Right hindlimb (tissue), 1 donor: ENCODE measurements at places on chromosomes 7 and 10.

DNA sequence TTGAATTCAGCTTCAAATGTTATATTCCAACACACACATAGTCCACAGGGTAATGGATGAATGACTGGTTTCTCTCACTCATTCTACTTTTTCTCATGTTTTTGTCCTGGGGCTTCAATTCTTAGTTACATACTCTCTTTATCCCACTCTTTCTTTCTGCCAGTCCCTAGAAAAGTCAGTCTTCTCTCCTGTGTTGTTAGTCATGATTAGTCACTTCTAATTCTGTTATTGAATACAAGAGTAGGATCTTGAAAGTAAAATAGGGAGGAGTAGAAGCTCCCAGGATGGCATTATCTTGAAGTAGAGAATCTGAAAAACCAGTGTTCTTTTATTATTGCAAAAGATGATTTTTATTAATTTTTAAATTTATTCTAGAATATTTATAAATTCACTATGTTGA lies 45.5 kb upstream of the CALCR start:
- DNase-seq, result no peak

GRCh38 chr10:70564901-70565351 lies 37.6 kb downstream of the PRF1 start:
- no peak for DNase-seq

DNA sequence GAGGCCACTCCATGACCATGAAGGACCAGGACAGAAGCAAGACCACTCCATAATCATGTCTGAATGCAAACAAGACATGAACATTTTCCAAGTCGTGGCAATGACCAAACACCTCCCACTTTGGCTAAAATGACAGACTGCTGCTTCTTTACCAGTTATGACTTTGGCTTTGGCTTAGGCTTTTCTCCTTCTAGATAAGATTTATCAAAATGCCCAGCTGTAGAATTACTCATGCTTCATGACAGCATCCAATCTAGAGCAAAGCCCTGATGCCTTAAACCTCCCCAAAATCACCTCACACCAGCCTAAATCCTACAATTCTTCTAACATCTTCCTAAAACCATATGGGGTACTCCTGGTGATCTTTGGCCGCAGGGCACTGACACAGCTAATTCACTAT lies 102.1 kb downstream of the VPS41 start:
- no peak for DNase-seq

GRCh38 chr7:110534241-110534931 lies 556.5 kb upstream of the LRRN3 start:
- no peak for DNase-seq

- DNase-seq, result no peak
These were observed 252.7 kb upstream of the MBL2 start for GRCh38 chr10:53025172-53025711.

DNA sequence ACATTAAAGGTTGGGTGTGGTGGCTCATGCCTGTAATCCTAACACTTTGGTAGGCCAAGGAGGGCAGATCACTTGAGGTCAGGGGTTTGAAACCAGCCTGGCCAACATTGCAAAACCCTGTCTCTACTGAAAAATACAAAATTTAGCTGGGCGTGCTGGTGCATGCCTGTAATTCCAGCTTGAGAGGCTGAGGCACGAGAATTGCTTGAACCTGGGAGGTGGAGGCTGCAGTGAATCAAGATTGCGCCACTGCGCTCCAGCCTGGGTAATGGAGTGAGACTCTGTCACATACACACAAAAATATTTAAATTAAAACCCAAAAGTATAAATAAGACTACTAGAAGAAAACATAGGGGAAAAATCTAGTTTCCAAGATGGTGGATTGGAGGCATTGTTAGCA lies 41.9 kb upstream of the CDK13 start:
- no peak for DNase-seq

DNA sequence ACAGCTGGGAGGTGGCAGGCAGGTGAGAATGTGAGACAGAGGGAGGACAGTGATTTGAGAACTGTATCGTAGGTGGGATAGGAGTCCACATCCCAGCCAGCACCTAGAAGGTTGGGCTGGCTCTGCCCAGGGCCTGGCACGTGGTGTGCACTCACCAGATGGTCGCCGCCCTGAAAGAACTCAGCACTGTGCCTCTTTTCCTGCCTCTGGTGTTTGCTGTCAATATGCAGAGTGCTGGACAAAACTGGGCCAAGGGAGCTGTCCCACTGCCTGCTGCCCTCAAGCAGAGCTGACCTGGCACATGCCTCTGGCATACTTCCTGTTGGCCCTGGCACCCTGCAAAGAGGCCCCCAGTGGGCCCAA lies 36.8 kb downstream of the CHST3 start:
- DNase-seq, result peak; percentile 38

DNA sequence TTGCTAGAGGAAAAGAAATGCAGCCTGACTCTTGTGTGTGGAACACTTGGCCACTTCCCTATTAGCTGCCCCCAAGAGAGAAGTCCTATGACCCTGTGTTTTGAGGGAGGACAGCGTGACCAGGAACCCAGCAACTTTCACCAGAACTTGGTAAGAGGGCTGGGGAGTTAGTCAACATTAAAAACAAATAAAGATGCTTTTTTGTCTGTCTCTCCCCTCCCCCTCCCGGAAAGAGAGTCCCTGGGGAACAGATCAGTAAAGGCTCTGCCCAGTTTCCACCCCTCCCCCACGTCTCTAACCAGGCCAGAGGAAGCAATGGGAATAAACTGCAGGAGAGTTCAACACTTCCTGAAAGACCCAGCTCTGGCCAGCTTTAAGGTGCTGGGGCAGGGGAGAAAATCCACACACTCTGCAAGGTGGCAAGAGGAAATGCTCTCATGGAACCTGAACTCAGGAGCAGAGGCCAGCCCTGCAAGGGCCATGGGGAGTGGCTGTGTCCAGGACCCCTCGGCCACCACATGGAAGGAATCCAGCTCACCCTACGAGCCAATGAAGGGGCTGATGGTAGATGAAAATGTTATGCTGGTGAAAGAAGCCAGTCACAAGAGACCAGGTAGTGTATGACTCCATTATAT lies 21.5 kb downstream of the SH3PXD2A start:
- DNase-seq, result peak; percentile 59

DNA sequence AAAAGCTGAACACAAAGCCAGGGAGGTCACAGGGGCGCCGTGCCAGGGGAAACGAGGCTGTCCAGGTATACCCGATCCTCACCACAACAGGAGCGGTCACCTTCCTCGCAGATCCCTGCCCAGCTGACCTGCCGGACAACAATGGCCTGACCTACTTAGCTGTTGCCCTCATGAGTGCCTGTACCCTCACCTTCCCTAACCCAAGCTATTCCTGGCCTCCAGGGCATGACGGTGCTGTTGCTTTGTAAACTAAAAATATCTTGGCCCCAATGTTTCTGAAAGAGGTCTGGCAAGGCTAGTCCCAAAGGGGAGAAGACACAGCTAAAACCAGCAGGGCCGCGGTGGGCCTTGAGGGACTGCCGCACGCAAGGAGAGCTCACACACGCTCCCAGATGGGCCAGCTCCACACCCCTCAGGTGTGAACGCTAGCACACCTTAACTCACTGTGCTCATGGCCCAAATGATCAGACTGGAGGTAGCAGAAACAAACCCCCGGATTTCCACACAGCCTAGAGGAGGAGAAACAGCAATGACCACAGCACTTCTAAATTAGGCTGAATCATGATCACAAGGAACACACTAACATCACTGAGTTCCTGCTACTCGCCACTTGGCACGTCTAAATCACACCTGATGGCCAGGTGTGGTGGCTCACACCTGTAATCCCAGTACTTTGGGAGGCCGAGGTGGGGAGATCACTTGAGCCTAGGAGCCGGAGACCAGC lies 66.3 kb upstream of the CYTH3 start:
- DNase-seq, result no peak

DNA sequence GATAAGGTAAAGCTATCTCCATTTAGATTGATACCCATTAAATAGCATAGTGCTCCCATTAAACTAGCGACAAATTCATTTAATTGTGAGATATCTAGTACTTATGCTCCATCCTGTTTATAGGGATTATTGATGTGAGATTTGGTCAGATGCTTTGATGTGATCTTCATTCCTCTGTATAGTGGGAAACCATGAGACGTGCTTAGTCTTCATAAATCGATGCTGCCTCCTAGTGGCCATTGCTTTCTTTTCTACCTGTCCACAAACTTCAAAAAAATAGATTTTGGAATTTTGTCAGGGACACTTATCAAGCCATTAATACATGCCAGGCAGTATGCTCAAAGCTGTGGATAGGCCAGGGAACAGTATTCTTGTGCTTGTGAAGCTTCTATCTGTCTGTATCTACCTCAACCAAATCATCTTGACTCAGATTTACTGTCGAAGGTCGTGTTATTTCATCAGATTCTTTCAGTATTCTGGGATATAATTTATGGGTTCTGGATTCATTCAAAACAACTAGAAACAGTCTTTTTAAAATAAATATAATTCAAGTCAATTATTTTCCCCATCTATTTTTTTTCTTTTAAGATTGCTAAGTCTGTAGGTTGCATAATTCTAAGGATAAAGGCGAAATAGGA lies 12.0 kb downstream of the LSM8 start:
- DNase-seq, result no peak

- DNase-seq, result no peak
These were observed 252.8 kb upstream of the GPR26 start for GRCh38 chr10:123413353-123413752.
